GM04504 (cell line): ENCODE measurements at places on chromosomes 1 and 21.

DNA sequence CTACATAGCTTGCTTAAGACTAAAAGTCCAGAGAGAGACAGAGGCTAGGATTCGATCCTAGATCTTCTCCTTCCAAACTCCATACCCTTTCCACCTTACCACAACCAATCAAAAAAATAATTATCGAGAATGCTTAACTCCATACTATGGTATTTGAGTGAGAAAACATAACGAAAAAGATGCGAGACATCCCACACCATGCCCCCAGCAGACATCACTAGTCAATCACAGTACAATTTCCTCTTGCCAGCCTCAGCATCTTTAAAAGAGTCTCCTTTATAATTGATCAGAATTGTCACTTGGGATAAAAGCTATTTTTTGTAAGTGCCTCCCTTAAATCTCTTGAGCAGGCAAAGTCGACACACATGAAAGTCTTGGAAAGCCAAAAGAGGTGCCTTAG is 875 bp downstream of the NCF2 start:
- no peak for DNase-seq

GRCh38 chr1:230661976-230662375 is 19.7 kb downstream of the COG2 start:
- no peak for DNase-seq

- no peak for DNase-seq
These were observed 12.8 kb downstream of the DYNLT5 start for GRCh38 chr1:66764994-66765578.

DNA sequence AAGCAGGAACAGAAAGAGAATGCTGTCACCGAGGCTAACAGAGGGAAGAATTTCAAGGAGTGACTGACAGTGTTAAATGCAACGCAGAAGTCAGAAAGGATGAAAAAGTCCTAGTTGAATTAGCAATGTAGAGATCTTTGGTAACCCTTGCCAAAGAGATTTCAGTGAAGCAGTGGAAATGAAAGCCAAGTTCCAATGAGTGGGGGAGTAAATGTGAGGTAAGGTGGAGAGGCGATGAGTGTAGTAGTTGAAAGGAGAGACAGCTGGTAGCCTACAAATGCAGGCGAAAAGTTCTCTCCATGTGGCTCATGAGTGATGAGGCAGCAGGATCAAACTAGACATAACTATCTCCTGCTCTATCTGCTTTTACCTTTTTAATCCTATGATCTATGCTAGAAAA is 74.6 kb upstream of the IPO9 start:
- DNase-seq = no peak

GRCh38 chr1:53449021-53449420 is 10.2 kb upstream of the DMRTB1 start:
- peak; percentile 57 for DNase-seq

- DNase-seq = no peak
These were observed 103.4 kb downstream of the ETS2 start for GRCh38 chr21:38909109-38909508.

- no peak for DNase-seq
These were observed 57.6 kb upstream of the JUN start for GRCh38 chr1:58841455-58841854.

DNA sequence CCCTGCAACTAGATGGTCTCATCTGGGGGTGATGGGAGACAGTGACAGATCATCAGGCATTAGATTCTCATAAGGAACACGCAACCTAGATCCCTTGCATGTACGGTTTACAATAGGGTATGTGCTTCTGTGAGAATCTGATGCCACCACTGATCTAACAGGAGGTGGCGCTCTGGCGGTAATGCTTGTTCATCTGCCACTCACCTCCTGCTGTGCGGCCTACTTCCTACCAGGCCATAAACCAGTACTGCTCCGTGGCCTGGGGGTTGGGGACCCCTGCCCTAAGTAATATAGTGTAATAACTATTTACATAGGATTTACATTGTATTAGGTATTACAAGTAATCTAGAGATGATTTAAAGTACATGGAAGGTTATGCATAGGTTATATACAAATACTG is 134.9 kb downstream of the CLEC20A start:
- no peak for DNase-seq

DNA sequence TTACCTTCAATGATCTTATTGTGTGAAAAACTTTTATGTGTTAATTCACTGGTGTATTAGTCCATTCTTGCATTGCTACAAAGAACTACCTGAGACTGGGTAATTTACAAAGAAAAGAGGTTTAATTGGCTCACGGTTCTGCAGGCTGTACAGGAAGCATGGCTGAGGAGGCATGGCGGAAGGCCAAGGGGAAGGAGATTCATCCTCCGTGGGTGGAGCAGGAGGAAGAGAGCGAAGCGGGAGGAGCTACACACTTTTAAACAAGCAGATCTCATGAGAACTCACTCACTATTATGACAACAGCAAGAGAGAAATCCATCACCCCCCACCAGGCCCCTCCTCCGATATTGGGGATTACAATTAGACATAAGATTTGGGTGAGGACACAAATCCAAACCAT is 44.2 kb upstream of the RGS7 start:
- no peak for DNase-seq

DNA sequence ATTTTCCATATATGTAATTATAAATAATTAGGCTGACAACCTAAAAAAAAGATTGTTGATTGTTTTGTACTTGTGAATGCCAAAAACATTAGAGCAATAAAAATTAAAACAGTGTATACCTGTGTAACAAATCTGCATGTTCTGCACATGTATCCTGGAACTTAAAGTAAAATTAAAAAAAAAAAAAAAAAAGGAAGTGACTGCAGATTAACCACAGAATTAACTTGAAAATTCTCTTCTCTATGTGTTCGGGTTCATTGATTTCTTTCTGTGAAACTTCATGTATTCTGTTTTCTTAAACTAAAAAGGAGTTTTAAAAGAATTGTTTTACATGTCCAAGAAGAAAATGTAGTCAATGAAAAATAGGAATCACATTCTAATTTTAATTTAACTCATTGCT is 95.7 kb downstream of the FASLG start:
- no peak for DNase-seq

GRCh38 chr1:2188336-2188735 is 6.2 kb downstream of the FAAP20 start:
- DNase-seq = no peak

DNA sequence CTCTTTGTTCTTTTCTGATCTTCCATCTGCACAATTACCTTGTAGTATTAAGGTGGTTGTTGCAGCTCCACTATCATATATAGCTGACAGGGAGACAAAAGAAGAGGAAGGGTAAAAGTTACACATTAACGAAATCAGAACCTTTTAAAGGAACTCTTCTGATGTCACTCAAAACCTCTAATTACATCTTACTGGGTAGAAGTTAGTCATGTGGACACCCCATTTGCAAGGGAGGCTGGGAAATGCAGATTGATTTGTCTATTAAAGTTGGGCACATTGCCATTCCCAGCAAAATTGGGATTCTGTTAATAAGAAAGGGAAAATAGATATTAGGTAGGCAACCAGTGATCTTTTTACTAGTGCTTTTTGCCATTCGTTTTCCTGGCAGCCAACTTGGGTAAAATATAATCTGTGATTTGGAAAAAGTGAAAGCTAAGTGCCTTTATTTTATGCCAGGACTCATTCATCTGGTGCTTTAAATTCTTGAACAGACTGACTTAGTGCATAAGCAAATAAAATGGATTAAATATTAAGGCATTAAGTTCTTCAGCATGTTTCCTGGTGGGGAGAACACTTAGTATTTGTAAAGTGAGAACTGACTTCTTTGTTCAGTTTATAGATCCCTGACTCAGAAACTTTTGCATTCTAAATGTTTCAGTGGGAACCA is 71.3 kb downstream of the DNM3 start:
- no peak for DNase-seq

- DNase-seq = peak; percentile 82
These were observed 20.6 kb downstream of the TCEA3 start for GRCh38 chr1:23403735-23404486.

GRCh38 chr1:8408151-8408839 is 90.4 kb downstream of the SLC45A1 start:
- no peak for DNase-seq
